ENCODE measurements at places on chromosomes 6 and 20. TPM values are rescaled to one million over a fixed set of nuclear protein-coding genes. Genes with fewer than 3 reads are reported as not detected.

- DNase-seq, result no peak
Measured at GRCh38 chr6:170250981-170251775, 39.7 kb downstream of the DLL1 start.

- DNase-seq, result no peak
Measured at GRCh38 chr6:123854201-123854600, 50.5 kb downstream of the NKAIN2 start.

GRCh38 chr20:57148263-57148662 lies 118.2 kb downstream of the BMP7 start:
- DNase-seq, result no peak

DNA sequence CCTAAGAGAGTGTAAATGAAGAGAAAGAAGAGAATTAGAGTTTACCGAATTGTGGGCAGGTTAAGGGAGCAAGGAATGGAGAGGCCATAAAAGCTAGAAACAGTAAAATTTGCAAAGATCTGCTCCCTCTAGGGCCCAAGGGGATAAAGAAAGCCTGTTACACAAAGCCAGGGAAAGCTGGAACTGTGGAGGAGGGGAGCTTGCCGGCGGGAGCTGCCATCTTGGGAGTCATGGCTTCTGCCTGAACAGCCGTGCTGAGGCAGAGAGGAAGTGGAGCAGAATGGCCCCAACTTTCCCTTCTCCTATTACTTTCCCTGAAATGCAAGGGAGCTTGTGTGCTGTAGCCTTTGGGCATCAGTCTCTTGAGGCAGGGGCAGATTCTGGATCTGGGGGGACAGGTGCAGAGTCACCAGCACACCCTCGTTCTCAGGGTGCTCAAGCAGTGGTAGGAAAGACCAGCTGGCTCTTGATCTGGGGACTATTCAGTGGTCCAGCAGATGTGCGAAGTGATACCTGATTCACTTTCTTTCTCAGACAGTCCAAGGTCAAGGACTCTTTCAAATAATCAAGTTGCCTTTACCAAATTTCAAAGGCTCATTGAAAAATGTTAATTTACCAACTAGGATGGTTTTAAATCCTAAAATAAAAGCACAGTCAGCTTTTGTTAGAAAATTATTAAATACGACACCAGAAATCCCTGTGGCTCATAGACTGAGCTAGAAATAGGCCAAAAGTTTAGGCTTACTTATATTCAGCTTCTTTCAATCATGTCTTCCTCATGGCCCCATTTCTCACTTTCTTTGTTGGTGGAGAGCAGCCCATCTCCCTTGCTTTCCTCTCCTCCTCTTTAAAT lies 25.7 kb downstream of the LAMA4 start:
- no peak for DNase-seq

GRCh38 chr20:16514140-16514539 lies 59.1 kb downstream of the KIF16B start:
- no peak for DNase-seq

DNA sequence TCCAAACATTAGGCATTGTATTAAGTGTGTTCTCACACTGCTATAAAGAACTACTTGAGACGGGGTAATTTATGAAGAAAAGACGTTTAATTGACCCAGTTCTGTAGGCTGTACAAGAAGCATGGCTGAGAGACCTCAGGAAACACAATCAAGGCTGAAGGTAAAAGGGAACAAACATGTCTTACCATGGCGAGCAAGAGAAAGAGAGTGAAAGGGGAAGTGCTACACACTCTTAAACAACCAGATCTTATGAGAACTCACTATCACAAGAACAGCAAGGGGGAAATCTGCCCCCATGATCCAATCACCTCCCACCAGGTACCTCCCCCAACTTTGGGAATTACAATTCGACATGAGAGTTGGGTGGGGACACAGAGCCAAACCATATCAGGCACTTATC lies 86.6 kb upstream of the TOP1 start:
- DNase-seq, result no peak

RSPO4 gene
- not detected for total RNA-seq

TTK gene
- total RNA-seq, result 82.3 TPM

ZKSCAN8 gene
- total RNA-seq, result 20.6 TPM
